Globus pallidus (tissue), 1 donor: ENCODE measurements at places on chromosomes 1 and 21.

- no peak for DNase-seq
Measured at GRCh38 chr1:167276969-167277368, 56.3 kb downstream of the POU2F1 start.

DNA sequence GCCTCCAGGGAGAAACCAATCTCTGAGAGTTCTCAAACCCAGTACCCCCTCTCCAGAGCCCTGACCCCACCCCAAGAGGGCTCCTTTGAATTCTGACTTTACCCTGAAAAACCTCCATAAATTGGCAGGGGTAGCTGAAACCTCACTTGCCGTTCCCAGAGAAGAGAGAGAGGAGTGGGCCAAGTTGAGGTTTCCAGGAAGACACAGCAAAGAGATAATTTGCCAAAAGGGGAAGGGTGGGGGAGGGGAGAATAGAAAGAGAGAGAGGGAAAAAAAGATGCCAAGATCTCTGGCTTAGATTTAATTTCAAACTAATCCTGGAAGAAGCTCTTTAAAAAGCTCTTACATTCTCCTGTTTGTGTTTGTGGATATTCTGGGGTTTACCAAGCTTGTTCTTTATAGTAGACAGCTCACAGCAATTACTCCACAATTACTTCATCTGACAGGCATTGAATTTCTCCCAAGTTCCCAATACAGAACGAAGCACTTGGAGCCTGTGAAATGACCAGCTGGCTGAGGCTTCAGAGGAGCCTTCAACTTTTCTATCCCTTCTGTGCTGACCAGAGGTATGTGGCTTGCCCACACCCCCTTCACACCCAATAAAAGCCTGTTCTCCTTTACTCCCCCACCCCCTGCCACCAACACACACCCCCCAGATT is 1.1 kb upstream of the GRHL3 start:
- no peak for DNase-seq

- no peak for DNase-seq
Measured at GRCh38 chr1:14516974-14517840, 81.3 kb upstream of the KAZN start.

DNA sequence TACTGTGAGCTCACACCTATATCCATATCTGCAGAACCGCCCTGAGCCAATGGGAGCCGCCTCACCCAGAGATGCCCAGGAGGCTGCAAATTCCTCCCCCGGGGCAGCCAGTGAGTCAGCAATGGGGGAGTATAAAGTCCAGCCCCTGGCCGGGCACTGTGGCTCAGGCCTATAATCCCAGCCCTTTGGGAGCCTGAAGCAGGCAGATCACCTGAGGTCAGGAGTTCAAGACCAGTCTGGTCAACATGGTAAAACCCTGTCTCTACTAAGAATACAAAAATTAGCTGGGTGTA is 5.0 kb upstream of the CLCNKB start:
- no peak for DNase-seq

DNA sequence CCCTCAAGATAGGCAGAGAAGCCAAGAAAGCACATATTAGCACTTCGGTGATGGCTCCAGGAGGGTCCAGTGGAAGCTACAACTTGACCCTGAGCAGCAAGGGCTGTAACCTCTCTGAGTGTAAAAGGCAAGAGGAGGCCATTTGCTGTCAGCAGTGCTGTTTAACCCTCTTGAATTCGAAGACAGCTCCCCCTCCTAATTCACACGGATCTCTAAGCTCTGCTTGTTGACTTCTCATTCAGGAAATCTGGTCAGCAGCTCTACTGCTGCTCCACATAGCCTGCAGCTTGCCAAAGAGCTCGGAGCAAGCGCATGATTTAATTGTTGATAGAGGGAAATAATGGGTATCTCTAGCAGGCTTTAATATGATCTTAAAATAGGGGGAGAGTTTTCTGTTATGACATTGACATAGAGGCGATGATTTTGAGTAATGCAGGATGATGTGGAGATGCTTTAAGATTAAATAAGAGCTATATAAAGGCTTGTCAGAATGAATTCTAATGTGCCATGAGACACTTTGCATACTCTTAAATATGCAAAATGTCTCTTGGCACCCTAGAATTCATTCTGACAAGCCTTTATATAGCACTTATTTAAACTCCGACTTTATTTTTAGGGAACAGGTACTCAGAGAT is 79.4 kb upstream of the USH2A start:
- no peak for DNase-seq

DNA sequence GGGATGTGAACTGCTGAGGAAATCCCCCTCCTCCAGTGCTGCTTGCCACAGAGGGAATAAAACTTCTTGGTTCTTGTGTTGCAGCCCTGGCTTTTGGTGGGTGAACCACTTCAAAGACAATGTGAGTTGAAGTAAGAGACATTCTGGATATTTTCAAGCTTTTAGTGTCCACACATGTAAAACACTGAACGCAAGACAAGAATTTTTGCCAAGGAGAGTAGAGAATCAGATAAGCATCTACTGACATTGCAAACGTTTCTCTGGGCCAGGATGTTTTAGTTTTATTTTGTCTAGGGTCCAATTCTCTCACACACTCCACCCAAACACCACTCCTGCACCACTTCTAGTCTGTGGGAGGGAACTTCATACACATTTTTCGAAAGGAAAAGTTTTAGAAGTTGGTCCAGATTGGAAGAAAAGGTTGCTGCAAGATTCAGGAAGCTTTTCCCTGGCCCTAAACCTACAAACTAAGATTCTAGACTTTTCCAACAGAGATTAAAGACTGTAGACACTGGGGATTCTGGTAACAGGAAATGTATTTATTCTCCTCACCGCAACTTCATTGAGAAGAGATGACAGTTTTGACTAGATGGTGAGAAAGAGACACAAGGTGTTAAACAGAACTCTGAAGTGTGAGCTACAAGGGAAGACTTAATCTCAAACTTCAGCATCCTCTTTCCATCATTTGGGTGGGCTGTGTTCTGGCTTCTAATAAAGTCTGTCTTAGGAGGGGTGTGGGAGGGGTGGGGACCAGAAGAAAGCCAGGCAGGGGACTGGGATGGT is 16.1 kb downstream of the FASLG start:
- no peak for DNase-seq

- DNase-seq = no peak
Measured at GRCh38 chr21:37128076-37128475, 55.0 kb downstream of the TTC3 start.

GRCh38 chr1:221053889-221054288 is 174.6 kb downstream of the HLX start:
- DNase-seq = no peak

GRCh38 chr1:31944205-31945089 is 6.3 kb upstream of the PTP4A2 start:
- peak; percentile 54 for DNase-seq

- no peak for DNase-seq
Measured at GRCh38 chr1:37633040-37633937, 1.4 kb downstream of the RSPO1 start.

- DNase-seq = no peak
Measured at GRCh38 chr1:60390593-60391282, 317.2 kb upstream of the C1orf87 start.

- DNase-seq = no peak
Measured at GRCh38 chr1:115740811-115741210, 27.7 kb downstream of the CASQ2 start.

- DNase-seq = no peak
Measured at GRCh38 chr1:51445351-51446090, 73.5 kb downstream of the EPS15 start.

DNA sequence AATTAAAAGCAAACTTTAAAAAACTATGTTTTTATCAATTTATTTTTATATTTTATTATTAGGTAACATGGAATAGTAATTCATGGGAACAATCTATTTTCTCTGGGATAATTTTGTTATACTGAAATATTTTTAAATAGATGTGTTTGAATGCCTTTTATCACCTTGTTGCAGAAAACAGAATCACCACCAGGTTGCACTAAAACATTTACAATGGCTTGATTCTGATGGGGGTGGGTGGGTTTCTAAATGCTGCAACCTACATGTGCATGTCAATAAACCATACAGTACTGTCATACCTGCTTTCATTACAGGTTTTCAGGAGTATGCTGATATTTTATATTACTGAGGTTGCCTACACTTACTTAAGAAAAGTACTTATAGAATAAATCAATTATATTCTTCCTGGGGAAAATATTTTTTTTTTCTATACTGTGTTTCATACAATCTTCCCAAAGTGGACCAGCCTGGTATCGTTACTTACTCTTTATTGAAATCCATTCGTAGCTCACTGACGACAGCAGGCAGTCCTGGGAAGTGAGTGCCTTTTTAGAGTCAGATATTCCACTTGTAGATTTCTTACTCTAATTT is 132.8 kb downstream of the PTPRC start:
- DNase-seq = no peak

GRCh38 chr1:211756471-211757020 is 74.0 kb downstream of the LPGAT1 start:
- DNase-seq = no peak

DNA sequence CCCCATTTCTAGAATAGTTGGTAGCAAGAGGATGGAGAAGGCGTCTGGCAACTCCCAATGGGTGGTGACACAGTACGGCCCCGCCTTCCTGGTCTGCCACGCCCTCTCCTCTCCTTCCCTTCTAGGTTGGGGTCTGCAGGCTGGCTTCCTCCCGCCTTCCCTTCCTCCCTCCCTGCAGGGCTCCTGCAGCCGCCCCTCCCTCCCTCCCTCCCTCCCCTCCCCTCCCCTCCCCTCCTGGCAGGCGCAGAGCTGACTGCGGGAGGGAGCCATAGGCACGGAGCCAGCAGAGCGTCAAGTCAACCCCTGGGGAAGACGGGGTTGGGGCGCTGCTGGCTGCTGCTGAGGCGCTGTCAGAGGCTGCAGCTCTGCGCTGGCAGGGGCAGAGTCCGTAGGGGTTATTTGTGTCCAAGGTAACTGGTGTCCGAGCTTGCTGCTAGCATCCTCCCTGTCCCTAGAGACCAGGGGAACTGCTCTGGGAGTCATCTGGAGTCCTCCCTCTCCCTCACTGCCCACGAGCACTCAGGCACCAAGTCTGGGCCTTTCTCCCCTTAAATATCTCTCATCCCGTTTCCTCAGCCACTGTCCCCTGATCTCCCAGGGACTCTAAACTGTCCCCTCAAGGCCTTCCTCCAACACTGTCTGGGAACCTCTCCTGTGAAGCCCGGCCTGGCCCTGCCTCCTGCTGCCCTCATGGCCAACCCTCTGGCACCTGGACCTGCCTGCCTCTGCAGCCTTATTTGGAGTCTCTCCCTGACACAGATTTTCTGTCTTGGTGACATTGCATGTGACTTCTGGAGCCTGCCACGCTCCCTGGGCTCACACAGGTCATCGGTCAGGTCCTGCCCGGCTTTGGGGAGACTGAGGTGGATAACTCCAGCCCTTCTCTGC is 57.4 kb upstream of the ACOT11 start:
- DNase-seq = no peak

DNA sequence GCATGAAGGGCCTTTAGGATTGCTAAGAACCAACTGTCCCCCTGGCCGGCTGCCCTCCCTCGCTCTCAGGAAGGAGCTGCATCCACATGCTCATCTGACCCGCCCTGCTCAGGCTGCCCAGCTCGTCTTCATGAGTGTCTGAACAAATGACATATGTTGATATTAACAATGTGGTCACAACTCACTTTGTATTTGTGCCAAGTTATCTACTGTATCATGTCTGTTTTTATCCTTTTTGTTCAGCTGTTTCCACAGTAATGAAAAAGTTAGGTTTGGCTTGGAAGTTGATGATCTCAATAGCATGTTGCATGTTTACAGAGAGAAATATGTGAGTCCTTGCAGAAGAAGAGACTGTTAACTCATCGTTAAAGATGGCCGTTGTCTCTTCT is 75.1 kb downstream of the PHTF1 start:
- DNase-seq = no peak

DNA sequence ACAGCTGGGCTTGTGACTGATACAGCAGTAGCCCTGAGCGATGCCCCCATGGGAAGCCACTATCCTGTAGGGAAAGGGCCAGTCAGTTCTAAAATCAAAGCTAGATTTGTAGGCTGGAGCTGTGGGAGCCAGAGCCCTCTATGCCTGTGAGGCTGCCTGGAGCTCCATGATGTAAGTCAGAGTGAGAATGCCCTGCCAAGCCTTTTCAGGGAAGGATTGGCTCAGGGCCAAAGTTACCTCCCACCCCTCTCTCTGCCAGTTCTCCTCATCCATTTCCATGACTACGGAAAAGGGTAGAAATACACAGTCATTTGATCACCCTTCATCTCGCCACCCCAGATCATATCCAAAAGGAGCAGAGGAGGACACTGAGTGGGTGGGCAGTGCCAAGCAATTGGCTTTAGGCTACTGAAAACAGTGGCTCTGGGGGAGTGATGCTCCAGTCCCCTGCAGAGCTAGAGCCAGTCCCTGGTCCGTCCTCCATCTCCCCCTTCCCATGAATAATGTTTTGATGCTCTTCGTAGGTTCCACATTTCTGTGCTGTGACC is 59.5 kb upstream of the KCNA3 start:
- DNase-seq = no peak
